ENCODE measurements at places on chromosomes 16 and 17.

- ATAC-seq, result peak; percentile 26
Observed at GRCh38 chr17:44220213-44221083, 973 bp upstream of the UBTF start.

GRCh38 chr17:4511199-4511932 lies 12.7 kb downstream of the SPNS2 start:
- ATAC-seq, result no peak

- ATAC-seq, result no peak
Observed at GRCh38 chr16:24357511-24357910, 101.4 kb downstream of the CACNG3 start.

DNA sequence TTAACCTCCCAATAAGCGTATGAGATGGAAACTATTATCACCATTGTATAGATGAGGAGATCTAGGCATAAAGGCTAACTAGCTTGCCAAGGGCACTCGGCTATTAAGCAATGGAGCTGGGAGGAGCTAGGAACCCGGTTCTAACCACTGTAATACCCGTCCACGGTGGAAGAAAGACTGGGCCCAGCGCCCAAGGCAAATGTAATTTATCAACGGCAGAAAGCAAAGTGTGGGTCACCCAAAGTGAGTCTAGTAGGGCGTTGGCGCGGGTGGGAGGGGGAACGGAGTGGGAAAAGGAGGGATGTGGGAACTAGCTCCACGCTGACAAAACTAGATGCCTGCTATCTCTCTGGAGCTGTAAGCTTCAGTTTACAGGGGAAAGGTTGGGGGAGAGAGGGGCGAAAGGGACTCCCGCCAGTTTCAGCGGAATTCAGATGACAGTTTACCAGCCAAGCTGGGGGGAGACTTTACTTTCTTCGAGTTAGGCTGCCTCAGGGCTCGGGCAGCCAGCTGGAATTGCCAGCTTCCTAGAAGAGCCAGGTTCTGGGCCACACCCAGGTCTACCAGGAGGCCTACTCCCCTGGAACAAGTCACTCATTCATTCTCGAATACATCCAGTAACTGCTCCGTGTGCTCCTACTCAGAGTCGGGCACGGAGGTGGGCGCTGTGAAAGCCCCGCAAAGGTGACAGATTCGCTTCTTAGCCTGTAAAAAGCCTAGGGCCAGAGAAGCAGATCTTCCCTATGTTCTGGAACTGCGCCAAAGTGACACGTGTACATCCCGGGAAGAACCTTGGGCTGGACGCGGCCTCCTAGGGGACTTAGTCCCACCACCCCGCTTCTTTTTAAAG lies 837 bp downstream of the LRRC59 start:
- ATAC-seq, result peak; percentile 25

DNA sequence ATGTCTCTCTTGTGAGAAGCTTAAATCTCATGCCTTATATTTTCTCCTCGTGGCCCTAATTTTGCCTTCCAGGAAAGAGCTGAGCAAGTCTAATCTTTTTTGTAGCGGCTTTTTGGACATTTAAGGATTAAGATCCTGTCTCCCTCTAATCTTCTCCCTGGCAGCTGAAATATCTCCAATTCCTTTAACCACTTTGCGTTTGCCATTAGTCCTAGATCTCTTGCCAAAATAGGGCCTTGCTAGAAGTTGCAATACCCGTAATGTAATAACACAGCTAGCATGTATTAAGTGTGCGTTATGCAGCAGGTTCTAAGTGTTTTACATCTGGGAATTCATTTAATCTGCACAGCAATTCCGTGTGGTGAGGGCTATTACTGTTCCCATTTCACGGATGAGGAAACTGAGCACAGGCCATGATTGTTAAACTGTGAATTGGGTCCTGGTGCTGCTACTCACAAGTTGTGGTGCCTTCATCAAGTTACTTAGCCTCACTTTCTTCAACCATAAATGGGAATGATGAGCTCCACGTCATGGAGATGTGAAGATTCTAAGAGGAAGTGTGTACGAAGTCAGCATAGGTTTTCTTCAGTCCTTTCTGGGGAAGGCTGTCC lies 198.9 kb upstream of the ASIC2 start:
- no peak for ATAC-seq

- no peak for ATAC-seq
Observed at GRCh38 chr16:797120-797420, 3.5 kb downstream of the GNG13 start.

DNA sequence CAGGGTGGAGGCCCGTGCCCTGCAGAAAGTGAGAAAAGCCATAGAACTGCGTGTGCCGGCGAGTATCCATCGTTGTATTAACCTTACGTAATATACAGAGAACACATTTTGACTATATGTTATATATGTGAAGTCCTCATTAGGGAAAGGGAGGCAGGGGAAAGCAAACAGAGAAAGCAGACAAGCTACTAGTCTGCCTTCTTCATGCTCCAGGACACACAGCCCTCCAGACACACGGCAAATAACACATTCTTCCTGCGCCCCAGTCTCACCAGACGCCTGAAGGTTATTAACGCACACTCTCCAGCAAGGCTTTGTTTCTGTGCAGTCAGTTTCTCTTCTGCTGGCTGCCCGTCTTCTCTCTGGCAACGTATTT lies 28.8 kb downstream of the PRDM7 start:
- ATAC-seq, result no peak

DNA sequence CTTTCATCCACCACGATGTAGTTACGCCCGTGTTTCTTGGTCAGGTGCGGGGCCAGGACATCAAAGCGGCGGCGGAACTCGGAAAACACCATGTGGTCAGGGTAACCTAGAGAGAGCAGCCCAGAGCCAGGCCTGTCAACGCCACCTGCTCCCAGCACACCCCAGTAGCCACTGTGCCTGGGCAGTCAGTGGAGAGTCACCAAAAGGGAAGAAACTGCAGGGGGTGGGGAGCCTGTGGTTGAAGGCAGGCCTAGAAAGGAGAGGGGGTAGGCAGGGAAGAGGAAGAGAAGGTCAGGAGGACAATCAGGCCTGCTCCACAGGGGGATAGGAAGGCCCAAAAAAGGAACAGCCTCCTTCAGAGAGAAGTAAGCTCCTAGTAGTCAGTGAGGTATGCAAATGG lies 64.1 kb downstream of the PIPOX start:
- ATAC-seq, result no peak

- no peak for ATAC-seq
Observed at GRCh38 chr16:89242795-89243200, 25.3 kb downstream of the ZNF778 start.

DNA sequence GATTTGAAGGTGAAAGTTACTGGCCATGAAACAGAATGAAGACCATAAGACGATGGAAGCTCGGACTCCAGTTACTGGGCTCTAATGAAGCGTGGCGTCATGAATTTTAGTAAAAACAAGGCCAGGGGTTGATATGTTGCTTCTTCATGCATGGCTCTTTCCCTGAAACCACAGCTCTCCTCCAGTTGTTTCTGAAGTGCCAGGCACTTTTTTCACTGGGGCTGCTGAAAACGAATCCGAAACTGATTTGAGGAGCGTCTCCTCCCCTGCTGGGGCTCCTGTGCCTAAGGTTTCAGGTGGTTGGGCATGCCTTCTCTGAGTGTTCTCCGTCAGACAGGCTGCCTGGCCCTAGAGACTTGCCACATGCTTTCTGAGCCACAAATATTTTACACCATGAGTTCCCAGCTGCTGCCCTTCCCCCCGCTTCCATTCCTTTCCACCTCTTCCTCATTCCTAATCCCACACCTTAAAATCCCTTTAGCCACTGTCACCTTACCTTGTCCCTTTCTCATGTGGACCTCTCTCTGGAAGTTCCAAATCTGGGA lies 3.7 kb upstream of the MYL4 start:
- ATAC-seq, result peak; percentile 72

GRCh38 chr17:74202938-74203337 lies 540 bp upstream of the RPL38 start:
- peak; percentile 4 for ATAC-seq

GRCh38 chr16:503150-504071 lies 24.1 kb upstream of the CAPN15 start:
- ATAC-seq, result no peak

GRCh38 chr17:17836818-17837379 lies at the start of gene SREBF1:
TSS of gene SREBF1 (minus strand) at chr17:17836986. CDS start at chr17:17836817, 169 bp downstream.
- peak; percentile 12 for ATAC-seq

DNA sequence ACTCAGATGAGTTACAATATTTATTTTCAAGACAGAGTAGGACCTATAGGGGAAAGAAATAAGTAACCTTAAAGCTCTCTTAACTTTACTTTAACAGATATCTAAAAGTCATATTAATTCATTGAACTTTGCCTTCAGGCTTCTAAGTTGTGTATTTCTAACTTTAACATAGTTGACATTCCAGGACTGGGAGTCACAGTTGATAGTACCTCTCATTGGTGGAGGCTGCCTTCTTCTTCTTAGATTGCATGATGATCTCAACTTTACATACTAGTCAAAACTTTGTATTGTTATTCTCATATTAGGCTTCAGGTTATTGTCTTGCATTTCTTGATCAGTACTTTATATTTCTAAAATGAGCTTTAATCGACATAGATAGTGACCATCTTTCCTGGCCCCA lies 350.1 kb upstream of the KIF2B start:
- ATAC-seq, result no peak

GRCh38 chr17:69997332-69997731 lies 77.7 kb upstream of the KCNJ16 start:
- ATAC-seq, result no peak

DNA sequence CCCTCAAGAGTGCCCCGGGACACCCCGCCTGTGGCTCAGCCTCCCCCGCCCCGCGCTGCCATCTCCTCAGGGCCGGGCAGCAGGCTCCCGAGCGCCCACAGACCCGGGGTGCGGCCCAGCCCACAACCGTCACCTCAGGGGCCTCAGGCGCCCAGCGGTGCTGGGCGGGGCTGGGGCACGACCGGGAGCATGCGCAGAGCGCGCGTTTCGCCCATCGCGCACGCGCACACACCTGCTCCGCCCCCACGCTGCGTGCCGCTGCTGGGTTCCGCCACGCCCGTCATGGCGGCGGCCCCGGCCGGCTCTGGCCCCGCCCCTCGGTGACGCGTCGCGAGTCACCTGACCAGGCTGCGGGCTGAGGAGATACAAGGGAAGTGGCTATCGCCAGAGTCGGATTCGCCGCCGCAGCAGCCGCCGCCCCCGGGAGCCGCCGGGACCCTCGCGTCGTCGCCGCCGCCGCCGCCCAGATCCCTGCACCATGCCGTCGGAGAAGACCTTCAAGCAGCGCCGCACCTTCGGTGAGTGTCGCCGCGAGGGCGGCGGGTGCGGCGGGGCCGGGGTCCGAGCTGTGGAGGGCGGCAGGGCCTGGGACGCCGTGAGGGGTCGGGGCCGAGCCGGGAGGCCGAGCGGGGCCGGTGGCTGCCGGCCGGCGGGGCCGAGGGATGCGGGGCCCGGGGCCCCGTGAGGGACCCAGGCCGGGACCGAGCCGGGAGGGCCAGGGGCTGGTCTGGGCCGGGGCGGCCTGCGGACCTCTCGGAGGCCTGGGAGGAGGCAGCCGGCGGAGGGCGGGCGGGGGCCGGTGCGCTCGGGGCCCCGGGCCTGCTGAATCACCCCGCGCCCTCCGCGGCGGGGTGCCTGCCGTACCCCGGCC lies at the start of gene MAP1LC3B:
TSS of gene MAP1LC3B (plus strand) at position 387 of the 871 bp plus-strand sequence. CDS start at position 479, 92 bp downstream.
- ATAC-seq, result peak; percentile 89

- no peak for ATAC-seq
Observed at GRCh38 chr16:23709536-23709935, 3.5 kb downstream of the ERN2 start.

- ATAC-seq, result no peak
Observed at GRCh38 chr17:15952048-15952532, 7.2 kb downstream of the ADORA2B start.

DNA sequence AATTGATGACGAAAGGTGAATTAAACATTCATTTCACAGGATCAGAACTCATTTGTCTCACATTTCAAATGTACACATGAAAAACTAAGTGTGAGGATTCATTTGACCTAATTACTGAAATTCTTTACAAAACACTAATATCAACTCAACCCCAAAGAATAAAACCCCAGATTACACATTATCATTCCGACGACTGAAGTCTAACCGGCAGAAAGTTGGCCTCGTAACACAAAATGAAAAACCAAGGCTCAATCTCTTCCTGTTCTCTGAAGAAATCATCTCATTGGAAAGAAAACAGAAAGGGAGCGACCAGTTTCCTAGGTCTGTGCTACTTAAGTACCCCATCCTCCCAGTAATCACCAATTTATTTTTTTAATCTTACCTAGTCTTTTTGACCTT lies 1.8 kb downstream of the JPT1 start:
- no peak for ATAC-seq

GRCh38 chr16:55379371-55379770 lies 55.4 kb downstream of the IRX6 start:
- no peak for ATAC-seq

DNA sequence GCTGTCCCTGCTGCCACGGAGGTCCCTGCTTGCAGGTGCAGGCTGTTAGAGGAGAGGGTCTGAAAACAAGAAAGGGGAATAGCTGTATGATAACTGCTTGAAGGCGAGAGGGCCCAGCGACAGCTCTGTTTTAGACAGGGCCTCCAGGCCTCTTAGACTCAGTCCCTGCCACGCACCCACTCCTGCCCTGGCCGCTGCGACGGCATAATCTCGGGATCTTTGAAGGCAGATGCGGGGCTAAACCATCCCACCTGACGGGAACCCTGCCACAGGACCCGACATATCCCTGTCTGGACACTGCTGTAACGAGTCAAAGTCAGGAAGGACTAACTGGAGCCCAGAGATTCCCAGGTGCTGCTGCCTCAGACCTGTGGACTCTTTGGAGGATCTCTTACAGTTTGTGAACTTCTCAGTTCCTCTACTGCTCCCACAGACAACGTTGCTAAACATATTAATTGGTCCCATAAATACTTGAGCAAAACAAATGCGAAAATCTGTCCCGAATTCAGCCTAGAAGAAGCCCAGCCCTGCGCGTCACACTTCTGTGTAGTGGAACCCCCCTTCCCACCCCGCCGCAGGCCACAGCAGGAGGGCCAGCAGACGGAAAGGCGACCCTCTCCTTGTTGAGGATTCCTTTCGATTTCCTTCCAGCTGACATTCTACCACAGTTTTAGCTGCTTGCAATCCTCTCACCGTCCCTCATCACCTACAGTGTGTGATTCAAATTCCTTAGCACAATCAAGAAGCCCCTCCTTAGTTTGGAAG lies 998 bp upstream of the TMEM11 start:
- ATAC-seq, result peak; percentile 11

DNA sequence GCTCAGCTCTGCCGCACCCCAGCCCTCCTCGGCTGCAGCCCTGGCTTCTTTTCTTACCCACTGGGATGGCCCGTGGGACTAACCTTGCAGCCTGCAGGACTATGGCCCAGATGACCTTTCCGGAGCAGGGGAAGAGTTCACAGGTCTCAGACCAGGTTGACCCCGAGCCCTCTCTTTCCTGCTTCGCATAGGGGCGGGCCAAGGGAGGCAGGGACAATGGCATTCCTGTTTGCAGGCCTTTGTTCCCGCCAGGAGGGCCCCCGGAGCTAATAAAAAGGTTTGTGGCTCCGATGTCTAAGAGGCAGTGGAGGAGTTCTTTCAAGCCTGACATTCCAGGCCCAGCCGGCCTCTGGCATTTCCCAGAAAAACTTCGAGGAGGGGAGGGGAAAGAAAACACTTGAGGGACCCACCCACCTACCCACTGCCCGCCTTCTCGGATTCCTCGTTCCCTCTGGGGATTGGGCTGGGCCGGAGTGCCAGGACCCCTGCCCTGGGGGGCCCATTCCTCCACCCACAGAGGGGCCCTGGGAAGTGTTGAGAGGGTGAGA lies 5.8 kb upstream of the SOCS3 start:
- ATAC-seq, result no peak
